ENCODE measurements at places on chromosomes 6 and 20.

DNA sequence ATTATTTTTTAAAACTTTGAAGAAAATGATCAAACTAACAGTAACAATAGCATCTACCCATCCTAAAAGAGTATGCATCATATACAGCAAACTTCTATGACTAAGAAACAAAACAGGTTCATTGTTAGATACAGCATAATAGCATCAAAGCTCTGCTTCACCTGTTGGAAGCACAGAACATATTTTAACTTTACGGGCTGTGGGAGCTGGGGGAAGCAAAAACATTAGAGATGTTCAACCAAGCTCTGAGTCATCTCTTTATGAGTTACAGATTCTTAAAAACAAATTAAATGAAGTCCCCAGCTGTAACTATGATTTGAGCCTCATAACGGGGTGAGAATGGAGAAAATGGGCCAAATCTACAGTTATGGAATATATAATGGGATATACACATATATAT, 63.4 kb downstream of the SYNE1 start:
- DNase-seq, result no peak

GRCh38 chr6:13568970-13569369, 5.4 kb upstream of the SIRT5 start:
- DNase-seq, result no peak

GRCh38 chr6:25002326-25003091, 66.7 kb upstream of the RIPOR2 start:
- no peak for DNase-seq

- DNase-seq, result no peak
Observed at GRCh38 chr6:84601366-84601765, 163.0 kb downstream of the TBX18 start.

DNA sequence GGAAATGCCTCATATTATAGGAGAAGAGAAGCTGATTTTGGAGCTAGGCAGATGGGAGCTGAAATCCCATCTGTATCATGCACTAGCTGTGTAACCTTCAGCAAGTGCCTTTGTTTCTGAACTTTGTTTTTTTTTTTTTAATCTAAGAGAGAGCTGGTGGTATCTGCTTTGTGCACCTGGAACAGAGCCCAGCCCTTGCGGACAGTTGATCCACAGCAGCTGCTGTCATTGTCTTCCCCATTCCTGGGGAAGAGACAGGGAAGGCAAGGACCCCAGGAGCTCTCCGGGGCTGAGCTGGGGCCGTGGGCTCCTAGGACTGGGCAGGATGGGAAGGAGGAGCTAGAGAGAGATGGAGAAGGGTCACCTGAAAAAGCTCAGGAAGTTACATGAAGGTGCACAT, 92.1 kb downstream of the SYNJ2 start:
- no peak for DNase-seq

- no peak for DNase-seq
Observed at GRCh38 chr20:48965189-48965910, 43.8 kb downstream of the ARFGEF2 start.

DNA sequence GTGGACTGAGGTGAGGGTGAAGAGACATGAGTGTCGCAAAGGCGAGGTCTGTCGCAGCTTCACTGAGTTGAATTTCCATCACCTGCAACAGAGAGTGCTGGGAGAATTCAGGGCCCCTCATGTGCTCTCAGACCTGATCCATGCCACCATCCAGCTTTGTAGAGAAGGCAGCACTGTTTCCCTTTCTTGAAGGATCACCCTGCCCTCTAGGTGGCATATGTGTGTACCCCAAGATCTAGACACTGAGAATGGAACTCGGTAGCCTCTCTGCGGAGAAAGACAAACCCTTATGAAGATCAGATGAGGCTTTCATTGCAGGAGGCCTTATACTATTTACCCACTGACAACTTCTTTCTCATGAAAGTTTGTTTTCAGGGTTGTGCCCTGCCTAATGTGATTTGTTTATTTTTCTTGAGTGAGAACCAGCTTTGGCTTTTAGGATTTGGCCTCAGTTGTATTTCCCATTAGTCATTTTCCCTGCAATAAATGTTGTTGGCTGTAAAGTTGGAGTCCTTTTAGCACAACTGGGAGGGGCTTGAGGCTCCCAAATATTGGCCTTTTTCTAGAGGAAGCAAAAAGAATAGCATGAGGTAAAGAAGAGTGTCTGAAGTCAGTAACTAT, 811.3 kb downstream of the DHX35 start:
- no peak for DNase-seq

GRCh38 chr6:35299674-35300073, 2.1 kb downstream of the DEF6 start:
- no peak for DNase-seq

DNA sequence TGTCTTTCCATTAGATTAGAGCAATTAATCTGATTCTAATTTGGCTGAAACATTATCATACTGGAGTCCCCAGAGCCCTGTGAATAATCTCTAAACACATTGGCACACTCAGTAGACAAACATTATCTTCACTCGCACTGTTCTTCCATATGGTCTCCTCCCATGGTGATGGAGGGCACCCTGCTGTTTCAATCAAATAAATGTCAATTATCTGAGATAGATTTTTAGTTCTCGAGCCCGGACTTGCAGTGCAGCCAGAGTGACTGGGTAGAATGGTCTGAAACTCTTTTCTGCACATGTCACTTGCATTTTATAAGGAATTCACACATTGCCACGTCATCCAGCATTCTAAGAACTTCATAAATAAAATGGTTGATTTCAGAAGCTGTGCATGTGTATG, 90.6 kb upstream of the MAP3K7 start:
- no peak for DNase-seq

DNA sequence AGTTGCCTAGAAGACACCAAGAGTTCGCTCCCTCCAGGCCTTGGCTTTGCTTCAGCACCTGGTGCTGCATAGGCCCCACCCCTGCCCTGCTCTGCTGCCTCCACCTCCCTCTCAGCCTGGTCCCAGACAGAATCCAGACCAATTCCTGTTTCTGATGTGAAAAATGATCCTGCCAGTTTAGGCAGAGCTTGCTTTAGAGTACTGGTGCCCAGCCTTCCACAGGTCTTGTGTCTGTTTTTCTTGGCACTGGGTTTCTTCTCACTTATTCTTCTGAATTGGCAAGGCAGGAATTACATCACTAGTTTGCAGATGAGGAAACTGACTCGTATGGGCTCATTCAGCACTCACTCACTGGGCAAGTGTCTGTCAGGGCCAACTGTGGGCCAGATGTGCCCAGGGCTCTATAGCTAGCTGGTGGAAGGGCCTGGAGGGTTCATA, 53.0 kb downstream of the HLA-A start:
- DNase-seq, result no peak

- no peak for DNase-seq
Observed at GRCh38 chr6:138545621-138545980, 46.3 kb upstream of the NHSL1 start.

GRCh38 chr6:120938164-120938875, 396.0 kb downstream of the TBC1D32 start:
- no peak for DNase-seq

- no peak for DNase-seq
Observed at GRCh38 chr20:49692941-49693340, 20.7 kb downstream of the B4GALT5 start.

DNA sequence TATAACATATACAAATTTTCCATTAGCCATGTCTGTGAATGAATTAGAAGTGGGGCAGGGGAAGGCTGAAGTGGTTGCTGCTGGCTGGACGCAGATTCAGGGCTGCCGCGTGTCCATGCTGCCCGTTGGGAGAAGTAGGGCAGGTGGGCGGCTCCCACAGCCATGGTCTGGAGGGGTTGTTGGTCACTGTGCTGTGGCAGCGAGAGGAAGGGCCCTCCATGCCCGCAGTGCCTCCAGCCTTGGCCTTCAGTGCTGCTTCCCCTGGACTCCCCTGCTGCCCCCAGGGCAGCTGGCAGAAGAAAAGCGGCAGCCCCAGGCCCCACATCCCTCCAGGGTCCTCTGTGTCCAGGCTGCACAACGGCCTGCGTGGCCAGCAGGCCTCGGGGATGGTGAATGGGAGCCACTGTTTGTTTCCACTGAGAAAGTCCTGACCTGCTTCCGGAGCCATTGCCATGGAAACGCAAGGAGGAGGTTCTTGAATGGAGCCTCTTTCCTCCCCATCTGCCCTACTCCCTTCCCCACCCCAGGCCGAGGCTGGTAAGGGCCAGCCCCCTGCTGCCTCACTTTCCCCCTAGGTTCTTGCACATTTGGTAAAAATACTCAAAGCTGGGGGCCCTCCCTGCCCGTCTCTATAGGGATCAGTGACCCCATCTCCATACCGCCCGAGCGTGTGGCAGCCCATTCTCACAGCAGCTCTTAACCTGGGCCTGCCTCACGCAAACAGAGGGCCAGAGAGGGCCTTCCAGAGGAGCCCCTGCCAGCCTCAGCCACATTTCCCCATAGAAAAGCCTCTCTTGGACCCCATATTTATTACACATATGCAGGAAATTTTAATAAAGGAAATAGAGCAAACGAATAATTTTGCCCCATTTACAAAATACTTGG, 113.3 kb downstream of the SASH1 start:
- no peak for DNase-seq

GRCh38 chr6:113821445-113821844, 35.7 kb upstream of the MARCKS start:
- DNase-seq, result no peak

DNA sequence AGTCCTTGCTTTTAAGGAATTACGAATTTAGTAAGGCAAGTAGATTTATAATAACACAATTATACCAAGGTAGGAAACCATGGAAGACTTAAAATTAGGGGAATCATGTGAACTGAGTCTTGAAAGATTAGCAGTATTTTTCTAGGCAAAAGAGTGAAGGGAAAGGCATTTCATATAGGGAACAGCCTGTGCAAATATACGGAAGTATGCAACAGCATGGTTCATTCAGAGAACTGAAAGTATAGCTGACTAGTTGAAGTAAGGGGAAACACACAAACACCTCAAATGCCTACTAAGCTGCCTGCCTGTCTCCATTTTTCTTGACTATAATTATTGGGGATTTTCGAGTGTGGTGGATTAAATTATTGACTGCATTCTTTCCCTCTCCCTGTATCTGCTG, 39.0 kb upstream of the ECHDC1 start:
- no peak for DNase-seq

DNA sequence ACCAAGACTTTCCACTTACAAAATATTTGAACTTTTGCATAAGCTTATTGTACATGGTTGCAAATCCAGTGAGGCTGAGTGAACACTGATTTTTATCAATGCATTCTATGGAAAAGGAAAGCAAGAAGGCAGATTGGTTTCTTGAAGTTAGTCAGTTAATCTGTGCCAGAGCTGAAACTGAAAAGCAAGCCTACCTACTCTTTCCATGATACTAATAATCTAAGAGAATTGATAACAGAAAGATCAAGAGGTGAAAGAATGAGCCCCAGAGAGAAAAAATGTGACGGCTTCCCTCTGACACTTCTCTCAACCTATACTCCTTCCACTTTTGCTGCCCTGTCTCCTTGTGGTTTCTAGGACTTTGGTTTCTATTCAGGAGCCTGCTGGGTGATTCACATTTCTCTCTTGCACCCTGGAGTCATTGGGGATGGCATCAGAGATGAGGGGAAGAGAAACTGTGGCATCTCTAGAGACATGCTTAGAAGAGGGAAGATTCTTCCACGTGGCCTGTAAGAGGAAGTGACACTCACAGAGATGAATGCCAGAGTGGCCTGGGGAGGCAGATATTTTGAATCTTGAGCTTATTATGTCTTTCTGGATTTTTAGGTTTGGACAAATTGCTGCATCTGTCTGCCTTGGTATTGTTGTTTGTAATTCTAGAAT, 158.6 kb upstream of the RIMS1 start:
- no peak for DNase-seq

- DNase-seq, result no peak
Observed at GRCh38 chr6:6486595-6486994, 101.9 kb upstream of the LY86 start.

- no peak for DNase-seq
Observed at GRCh38 chr6:39843305-39844020, 51.3 kb downstream of the DAAM2 start.

DNA sequence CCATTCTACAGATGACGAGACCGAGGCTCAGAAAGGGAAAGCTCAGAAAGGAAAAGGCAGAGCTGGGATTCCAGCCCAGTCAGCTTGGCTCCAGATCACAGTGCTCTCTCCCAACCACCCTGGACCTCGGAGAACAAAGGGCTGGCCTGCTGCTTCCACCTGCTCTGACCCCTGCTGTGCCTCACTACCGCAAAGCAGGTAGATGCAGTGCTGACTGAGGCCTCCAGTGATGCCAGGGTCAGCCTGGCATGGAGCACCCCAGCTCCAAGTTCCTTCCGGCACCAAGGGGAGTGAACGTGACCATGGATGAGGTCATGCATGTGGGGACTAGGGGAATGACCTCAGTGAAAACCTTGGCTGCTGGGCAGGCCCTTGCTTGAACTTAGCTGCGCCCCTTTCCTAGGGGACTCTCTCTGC, 20.7 kb upstream of the TLDC2 start:
- no peak for DNase-seq

- no peak for DNase-seq
Observed at GRCh38 chr6:35392111-35392702, 49.8 kb downstream of the PPARD start.

DNA sequence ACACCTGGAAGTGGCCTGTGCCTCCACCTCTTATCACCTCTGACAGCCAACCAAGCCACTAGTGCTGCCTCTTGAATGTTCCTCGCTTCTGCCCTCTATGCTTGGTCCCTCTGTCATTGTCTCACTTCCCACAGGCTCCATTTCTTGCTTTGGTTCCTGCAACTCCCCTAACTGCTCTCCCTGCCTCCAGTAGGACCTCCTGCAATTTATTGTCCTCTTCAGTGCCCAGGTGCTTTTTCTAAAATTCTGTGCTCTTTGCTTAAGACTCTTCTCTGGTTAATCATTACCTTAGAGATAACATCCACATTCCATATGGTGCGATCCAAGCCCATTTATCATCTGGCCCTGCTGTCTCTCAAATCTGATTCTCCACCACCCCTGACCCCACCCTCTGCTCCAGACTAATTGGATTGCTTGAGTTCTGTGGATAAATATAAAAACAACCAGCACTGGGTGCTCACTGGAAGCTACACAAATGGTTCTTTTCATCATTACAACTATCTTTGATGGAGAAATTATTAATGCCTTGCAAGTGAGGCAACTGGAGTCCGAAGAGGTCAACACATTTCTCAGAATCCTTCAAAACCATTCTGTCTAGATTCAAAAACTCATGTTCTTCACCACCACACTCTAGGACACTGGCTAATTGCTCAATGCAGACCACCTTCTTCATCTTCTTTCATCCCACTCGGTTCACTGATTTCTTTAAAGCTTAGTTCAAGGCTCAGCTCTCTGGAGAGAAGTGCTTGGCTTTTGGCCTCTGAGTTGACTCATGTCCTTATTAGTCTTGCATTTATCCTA, 47.2 kb downstream of the FOXA2 start:
- no peak for DNase-seq

GRCh38 chr6:169296170-169296569, 42.5 kb upstream of the THBS2 start:
- no peak for DNase-seq

GRCh38 chr6:15596186-15596896, 66.5 kb downstream of the DTNBP1 start:
- DNase-seq, result no peak

- DNase-seq, result no peak
Observed at GRCh38 chr6:116572162-116572561, 858 bp downstream of the RWDD1 start.
